ENCODE measurements at places on chromosomes 1 and 21.
A peak's percentile ranks its signal among the peaks of the same experiment; 100 is the strongest.

GRCh38 chr1:151939141-151939540, 29.8 kb upstream of the THEM4 start:
- DNase-seq, result no peak

DNA sequence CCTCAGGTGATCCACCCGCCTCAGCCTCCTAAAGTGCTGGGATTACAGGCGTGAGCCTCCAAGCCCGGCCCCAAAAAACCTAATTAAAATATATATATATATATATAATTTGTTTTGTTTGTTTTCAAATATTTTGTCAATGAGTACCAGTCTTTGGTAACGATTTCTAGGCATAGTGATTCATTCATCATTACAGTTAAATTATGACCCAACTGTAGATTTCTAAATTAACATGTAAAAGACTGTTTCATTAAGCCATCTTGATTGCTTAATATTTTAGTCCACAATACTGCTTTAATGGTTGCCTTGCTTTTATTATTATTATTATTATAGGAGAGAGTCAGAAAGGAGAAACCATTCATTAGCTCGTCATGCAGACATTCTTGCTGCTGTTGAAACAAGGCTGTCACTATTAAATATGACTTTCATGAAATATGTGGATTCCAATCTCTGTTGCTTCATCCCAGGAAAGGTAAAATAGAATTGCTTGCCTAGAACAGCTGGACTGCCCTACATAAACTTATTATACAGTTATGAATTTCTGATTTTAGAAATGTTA, 19.9 kb downstream of the FBXO28 start:
- no peak for DNase-seq

DNA sequence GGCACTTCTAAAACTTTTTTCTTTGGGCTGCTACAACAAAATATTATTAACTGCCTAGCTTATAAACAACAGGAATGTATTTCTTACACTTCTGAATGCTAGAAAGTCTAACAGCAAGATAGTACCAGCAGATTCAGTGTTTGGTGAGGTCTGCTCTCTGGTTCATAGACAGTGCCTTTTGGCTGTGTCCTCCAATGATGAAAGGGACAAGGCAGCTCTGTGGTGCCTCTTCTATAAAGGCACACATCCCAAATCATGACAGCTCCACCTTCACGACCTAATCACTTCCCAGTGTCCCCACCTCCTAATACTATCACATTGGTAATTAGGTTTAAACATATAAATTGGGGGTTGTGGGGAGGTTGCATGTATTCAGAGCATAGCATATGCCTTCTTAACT, 9.5 kb downstream of the CFH start:
- DNase-seq, result no peak

- no peak for DNase-seq
These were observed 918 bp downstream of the CSTB start for GRCh38 chr21:43775190-43775589.

DNA sequence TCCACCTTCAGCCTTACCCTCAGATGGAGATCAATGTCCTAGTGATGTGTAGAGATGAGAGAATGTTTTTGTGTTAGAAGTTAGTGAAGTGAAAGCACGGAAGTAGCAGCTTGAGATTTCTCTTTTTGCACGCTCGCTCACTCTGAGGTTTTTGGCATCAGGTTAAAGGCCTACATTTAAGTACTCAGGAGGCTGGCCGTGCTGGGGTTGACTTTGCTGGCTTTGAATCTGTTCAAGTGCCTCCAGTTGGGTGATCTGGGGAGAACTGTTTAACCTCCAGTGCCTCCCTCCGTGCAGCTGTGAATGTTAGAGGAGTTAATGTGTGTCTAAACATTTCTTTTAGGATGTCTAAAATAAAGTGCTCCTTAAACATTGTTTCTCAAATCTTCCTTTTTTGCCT, 13.9 kb downstream of the PHGDH start:
- no peak for DNase-seq

DNA sequence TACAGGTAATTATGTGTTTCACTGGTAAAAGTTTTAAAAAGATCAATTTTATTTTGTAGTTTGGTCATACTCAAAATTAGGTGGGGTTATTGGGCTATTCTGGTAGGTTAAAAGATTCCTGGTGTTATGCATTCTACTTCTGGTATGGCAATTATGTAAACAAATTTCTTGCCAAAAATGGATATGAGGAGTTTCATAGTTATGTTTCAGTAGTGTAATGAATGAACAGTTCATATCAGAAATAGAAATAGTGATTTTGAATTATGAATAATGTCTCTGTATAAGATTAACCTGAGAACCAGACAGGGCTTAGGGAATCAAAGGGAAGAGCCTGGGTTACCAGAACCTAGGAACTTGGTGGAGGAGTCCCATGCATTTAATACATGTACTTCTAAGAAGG, 15.9 kb downstream of the ATF6 start:
- DNase-seq, result no peak

GRCh38 chr1:111476761-111477309, 3.1 kb downstream of the C1orf162 start:
- DNase-seq, result peak; percentile 11

DNA sequence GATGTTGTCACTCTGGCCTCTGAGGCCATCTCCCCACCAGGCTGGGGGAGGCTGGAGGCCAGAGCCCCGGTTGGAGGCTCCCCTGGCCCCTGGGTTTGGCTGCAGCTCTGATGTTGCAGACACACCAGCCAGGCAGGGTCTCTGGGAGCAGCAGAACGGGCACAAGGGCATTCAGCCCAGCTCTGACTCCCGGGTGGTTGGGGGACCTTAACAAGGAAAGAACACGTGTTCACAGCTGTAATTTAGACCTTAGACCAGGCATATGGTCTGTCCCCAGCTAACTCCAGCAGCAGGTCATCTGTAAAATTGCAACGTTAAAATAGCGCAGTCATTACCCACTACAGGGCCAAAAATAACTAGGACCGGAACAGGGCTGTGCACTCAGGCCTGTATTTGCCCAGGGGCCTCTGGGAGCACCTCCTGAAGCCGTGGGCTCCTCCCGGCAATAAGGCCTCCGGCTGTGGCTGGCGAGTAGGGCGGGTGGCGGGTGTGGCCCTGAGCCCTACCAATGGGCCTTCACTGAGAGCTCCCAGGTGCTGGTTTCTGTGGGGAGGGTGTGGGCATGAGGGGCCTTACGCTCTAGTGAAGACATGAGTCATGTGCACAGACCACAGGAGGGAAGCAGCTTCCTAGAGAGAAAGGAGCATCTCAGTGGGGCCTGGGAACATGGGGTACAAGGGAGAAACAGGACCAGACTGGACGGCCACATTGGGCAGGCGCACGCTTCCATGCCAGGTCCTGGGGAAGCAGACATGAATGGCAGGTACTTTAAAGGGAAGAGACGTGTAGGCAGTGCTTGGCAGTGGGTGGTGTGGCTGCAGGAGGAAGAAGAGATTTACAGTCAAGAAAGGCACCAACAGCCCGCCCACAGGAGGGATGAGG, 6.1 kb downstream of the LDLRAP1 start:
- peak; percentile 76 for DNase-seq

DNA sequence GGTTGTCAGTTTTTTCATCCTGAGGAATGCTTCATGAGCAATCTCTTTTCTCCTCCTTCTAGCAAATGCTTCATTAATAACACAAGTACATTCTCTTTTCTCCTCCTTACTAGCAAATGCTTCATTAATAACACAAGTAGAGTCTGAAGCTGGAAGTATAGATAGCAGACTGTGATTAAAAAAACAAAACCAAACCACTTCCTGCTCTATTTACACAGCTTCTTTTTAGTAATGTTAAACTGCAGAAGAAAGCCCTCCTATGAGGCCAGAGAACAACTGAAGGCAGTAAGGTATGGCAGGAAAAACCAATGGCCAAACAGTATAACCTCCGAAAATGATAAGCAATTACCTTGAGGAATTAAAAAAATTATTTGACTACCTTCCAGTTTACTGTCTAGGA, 90.1 kb downstream of the ZSWIM5 start:
- DNase-seq, result no peak

- DNase-seq, result no peak
These were observed 2.0 kb downstream of the PRKAA2 start for GRCh38 chr1:56647106-56647505.

- no peak for DNase-seq
These were observed 85.0 kb downstream of the NUF2 start for GRCh38 chr1:163406772-163407171.

DNA sequence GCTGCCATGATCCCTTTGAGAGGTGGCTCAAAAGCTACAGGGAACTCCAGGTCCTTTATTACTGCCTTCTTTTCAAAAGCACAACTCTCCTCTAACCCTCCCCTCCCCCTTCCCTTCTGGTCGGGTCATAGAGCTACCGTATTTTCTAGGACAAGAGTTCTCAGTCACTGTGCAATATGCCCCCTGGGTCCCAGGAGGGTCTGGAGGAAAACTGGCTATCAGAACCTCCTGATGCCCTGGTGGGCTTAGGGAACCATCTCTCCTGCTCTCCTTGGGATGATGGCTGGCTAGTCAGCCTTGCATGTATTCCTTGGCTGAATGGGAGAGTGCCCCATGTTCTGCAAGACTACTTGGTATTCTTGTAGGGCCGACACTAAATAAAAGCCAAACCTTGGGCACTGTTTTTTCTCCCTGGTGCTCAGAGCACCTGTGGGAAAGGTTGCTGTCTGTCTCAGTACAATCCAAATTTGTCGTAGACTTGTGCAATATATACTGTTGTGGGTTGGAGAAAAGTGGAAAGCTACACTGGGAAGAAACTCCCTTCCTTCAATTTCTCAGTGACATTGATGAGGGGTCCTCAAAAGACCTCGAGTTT, 3.1 kb downstream of the BTG2 start:
- no peak for DNase-seq

DNA sequence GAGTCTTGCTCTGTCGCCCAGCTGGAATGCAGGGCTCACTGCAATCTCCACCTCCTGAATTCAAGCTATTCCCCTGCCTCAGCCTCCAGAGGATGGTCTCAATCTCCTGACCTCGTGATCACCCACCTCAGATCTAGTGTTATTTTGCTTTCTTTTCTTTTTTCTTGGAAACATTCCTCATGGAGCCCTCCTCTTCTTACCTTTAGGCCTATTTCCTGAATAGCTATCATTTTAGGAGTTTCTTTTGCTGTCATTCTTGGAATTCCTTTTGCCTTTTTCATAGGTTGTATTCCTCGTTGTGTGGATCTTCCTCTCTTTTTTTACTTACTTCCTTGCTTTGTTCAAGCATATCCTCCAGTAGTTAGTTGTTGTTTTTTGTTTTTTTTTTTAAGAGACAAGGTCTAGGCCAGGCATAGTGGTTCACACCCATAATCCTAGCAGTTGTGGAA, 173.8 kb downstream of the RASAL2 start:
- DNase-seq, result no peak

GRCh38 chr1:94526152-94526980, 15.2 kb downstream of the F3 start:
- no peak for DNase-seq

DNA sequence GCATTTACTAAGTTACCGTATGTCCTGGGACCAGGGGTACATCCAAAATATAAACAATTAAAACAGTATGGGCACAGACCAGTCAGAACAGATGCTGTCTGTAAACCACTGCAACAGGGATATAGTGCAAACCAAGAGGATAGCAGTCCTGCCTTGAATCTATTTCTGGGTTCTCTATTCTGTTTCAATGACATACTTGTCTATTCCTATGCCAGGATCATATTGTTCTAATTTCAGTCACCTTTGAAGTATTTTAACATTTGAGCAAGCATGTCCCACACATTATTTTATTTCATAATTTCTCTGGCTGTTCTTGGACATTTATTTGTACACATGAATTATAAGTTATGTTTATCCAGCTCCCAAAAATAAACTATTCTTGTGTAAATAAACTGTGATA, 28.2 kb upstream of the SYDE2 start:
- no peak for DNase-seq

GRCh38 chr1:53616927-53617326, 122.0 kb downstream of the GLIS1 start:
- no peak for DNase-seq

GRCh38 chr1:214326406-214326805, 45.4 kb downstream of the SMYD2 start:
- DNase-seq, result no peak

GRCh38 chr1:59814180-59814900, 409 bp upstream of the HOOK1 start:
- DNase-seq, result peak; percentile 83

DNA sequence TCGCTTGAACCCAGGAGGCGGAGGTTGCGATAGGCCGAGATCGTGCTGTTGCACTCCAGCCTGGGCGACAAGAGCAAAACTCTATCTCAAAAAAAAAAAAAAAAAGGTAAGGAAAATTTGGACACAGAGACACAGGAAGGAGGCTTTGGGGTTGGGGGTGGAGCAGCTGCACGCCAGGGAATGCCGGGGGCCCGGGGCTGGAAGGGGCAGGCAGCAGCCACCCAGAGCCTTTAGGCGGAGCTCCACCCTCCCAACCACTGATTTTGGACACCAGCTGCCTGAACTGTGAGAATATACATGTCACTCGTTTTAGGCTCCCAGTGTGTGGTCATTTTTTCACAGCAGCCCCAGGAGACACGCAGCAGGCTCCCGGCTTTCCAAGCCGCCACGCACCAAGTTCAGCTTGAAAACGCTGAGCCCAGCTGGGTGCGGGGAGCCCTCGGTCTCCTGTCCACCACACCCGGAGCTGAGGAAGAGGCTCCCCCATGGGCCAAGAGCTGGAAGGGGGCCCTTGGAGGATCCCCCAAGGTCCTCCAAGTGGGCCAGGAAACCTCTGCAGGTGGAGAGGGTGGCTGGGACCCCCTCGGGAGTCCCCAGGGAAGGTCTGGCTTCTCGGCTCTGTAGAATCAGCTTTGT, 5.9 kb upstream of the FAAP20 start:
- DNase-seq, result no peak

DNA sequence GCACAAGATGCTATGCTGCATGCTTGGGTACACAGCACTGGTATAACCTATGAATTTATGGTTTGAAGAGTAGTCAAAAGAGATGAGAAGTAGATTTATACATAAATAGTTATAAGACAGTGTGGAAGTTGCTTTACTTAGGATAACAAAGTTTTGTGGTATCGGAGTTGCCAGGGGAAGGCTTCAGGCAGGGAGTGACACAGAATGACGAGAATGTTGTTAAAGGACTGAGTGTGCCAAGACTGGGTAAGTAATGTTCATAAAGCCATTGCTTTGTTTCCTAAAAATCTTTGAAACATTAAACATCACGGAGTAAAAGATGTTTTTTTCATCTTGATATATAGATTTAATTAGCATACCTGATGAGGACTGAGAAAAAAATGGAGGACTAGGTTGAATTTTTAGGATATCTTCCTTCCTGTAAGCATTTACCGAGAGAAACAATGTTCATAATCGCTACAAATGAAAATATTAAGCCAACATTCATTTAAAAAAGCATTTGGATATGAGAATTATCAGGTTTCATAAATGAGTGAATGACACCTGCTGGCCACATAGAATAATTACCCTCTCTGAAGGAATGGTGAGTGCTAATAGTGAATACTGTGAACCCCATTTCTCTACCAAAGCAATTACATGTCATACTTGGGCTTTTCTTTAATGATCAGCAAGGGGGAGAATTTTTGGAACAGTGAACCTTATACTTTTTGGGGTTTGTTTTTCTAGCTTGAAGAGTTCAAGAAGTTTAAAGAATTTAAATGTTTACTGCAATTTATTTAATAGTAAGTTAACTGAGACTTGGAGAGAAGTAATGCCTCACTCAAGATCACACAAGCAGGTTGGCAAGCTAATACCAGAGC, 28.4 kb downstream of the EXTL2 start:
- DNase-seq, result no peak

All from stimulated activated CD4-positive, alpha-beta T cell treated with anti-CD3 and anti-CD28 coated beads, Interleukin-4, amount 100 ng/mL, for 1 hour (primary cell).